ENCODE measurements at places on chromosomes 2 and 18. TPM values are rescaled to one million over a fixed set of nuclear protein-coding genes. Genes with fewer than 3 reads are reported as not detected.

Gene AMER3
- 0.14 TPM for total RNA-seq

- DNase-seq = no peak
Observed at GRCh38 chr2:214410128-214410775, 602 bp upstream of the VWC2L start.

Gene CDH19
- total RNA-seq = not detected

DNA sequence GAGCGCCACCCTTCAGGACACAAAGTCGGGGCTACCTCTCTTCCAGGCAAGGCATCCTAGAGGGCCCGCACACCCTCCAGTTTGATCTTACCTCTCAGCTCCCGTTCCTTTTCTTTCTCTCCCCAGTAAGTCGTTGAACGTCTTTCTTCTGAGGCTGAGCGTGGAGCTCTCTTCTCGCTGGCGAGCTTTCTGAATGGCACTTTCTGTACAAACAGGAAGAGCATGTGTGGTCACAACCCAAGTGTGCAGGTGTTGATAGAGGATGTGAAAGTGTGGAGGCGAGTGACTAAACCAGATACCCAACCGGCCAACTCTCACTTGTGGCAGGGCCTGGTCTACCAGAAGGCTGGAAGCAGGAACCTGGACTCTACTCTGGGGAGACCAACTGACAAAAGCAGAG lies at the start of gene AFF3:
Gene AFF3 (minus strand): TSS at position 198 of the 400 bp plus-strand sequence. CDS start 38,136 bp downstream, outside the sequence.
- DNase-seq = no peak

Gene UGT1A10
- not detected for total RNA-seq

DNA sequence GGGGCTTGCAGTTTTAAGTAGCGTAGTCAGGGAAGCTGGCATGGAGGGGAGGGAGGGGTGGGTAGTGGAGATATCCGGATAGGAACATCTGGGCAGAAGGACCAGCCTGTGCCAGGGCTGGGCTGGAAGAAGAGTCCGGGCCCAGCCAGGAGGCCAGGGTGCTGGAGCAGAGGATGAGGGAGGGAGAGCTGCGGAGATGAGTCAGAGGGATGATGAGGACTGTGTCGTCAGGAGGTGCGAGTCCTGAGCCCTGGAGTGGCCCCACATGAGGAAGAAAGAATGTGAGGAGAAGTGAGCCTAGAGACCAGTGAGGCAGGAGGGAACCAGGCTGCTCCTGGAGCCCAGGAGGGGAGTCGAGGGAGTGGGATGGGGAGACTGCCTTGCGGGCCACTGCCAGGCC lies 82.4 kb downstream of the CTIF start:
- DNase-seq = no peak

GRCh38 chr2:221097949-221098348 lies 474.2 kb downstream of the EPHA4 start:
- DNase-seq = no peak

Gene CRACDL
- total RNA-seq = 0.24 TPM

DNA sequence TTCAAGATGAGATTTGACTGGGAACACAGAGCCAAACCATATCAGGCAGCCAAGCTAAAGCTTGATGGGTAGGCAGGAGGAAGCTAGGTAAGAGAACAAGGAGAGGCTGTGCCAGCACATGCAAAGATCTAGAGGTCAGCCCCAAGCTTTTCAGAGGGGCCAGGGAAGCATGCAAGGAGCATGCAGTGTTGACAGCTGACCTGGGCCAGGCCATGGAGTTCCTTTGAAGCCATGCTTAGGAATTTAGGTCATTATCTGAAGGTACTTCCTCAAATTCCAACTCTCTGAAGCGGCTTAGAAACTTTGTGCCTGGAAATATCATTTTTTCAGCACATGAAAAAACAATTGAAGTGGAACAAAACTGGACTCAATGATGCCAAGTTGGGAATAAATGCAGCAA lies 130.8 kb downstream of the SPAG16 start:
- no peak for DNase-seq

GRCh38 chr2:43751476-43751990 lies 22.3 kb upstream of the DYNC2LI1 start:
- DNase-seq = no peak

DNA sequence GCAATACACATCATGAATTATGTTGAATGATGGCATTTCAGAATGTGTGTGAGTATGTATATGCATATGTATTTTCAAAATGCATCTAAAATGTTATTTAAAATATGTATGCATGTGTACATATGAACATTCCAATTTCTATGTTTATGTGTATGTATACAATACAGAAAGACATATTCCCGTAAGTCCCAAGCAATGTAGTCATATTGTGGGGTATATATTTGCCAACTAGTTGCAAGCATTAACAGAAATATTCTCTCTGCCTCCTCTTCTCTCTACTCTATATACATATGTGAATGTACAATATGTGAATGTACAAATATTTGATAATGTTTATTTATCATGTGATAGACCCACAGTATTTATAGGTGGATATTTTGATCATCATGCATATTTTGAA lies 345.8 kb upstream of the ZEB2 start:
- DNase-seq = no peak
